ENCODE measurements at places on chromosomes 12 and 14. TPM values are rescaled to one million over a fixed set of nuclear protein-coding genes. Genes with fewer than 3 reads are reported as not detected.

CDCA3 gene
- 84.0 TPM for total RNA-seq

ARMH4 gene
- total RNA-seq, result 0.30 TPM

SMAGP gene
- total RNA-seq, result 22.2 TPM

BCL2L14 gene
- total RNA-seq, result not detected

KRT80 gene
- total RNA-seq, result 71.8 TPM

RPGRIP1 gene
- total RNA-seq, result 0.23 TPM

TSPAN31 gene
- 13.2 TPM for total RNA-seq

OASL gene
- 7.3 TPM for total RNA-seq

TCL1B gene
- total RNA-seq, result not detected

LIN7A gene
- 0.42 TPM for total RNA-seq

BEGAIN gene
- 11.8 TPM for total RNA-seq

MYO1H gene
- not detected for total RNA-seq

A2M gene
- 0.57 TPM for total RNA-seq

INTS13 gene
- total RNA-seq, result 32.9 TPM

ADSS1 gene
- total RNA-seq, result 7.8 TPM

CMKLR1 gene
- not detected for total RNA-seq

TAS2R46 gene
- not detected for total RNA-seq

SLC17A8 gene
- total RNA-seq, result not detected

CLMN gene
- 4.5 TPM for total RNA-seq

SELPLG gene
- total RNA-seq, result 0.95 TPM

SAMD15 gene
- total RNA-seq, result 2.2 TPM

SLC5A8 gene
- total RNA-seq, result not detected

MYF5 gene
- not detected for total RNA-seq

KRT83 gene
- total RNA-seq, result 2.5 TPM

PTPN6 gene
- total RNA-seq, result 14.0 TPM

CLECL1 gene
- total RNA-seq, result not detected

DIO3 gene
- total RNA-seq, result not detected

KTN1 gene
- 151 TPM for total RNA-seq

ATG14 gene
- total RNA-seq, result 5.2 TPM

PMCH gene
- not detected for total RNA-seq

HVCN1 gene
- total RNA-seq, result 0.70 TPM

BCL11B gene
- 0.24 TPM for total RNA-seq

HOXC6 gene
- total RNA-seq, result 5.4 TPM

KRT75 gene
- 0.19 TPM for total RNA-seq

CPM gene
- total RNA-seq, result 8.7 TPM

GALNT9 gene
- total RNA-seq, result 6.8 TPM

KCNH3 gene
- 2.7 TPM for total RNA-seq

ERP27 gene
- not detected for total RNA-seq

OR10AD1 gene
- not detected for total RNA-seq

B3GNT4 gene
- total RNA-seq, result 0.80 TPM

HHIPL1 gene
- total RNA-seq, result 0.29 TPM

SERPINA10 gene
- total RNA-seq, result not detected

PROX2 gene
- not detected for total RNA-seq

CD163L1 gene
- 0.53 TPM for total RNA-seq

BATF gene
- total RNA-seq, result not detected

TBX3 gene
- total RNA-seq, result 23.9 TPM

MYRFL gene
- total RNA-seq, result not detected

ARHGAP9 gene
- total RNA-seq, result 0.22 TPM

RHNO1 gene
- total RNA-seq, result 54.4 TPM

PLA2G1B gene
- not detected for total RNA-seq
